Thoracic aorta (tissue), 2 donors: ENCODE measurements at places on chromosomes 7 and 10.

DNA sequence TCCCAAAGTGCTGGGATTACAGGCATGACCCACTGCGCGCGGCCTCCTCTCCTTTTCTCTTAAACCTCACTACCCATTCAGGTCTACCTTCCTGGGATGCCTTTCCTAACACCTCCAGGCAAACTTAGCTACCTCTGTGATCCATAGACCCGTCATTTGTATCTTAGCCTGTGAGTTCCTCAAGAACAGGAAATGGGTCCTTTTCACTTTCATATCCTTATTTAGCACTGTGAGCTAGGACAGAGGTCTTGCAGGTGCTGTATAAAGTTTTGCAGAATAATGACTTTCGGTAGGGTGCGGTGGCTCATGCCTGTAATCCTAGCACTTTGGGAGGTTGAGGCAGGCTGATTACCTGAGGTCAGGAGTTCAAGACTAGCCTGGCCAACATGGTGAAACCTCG, 215.7 kb downstream of the RELN start:
- H3K27me3 ChIP-seq, result no peaks in the 10 kb centered on the region
- no peak overlapping the region for H3K4me3 ChIP-seq
- no peaks in the 10 kb centered on the region for H3K4me1 ChIP-seq
- DNase-seq, result no peak

GRCh38 chr7:3914051-3914775, 613.2 kb downstream of the SDK1 start:
- H3K27me3 ChIP-seq, result no peaks in the 10 kb centered on the region
- DNase-seq, result no peak
- no peak overlapping the region for H3K27ac ChIP-seq
- no peak overlapping the region for H3K4me3 ChIP-seq
- no peaks in the 10 kb centered on the region for H3K4me1 ChIP-seq

DNA sequence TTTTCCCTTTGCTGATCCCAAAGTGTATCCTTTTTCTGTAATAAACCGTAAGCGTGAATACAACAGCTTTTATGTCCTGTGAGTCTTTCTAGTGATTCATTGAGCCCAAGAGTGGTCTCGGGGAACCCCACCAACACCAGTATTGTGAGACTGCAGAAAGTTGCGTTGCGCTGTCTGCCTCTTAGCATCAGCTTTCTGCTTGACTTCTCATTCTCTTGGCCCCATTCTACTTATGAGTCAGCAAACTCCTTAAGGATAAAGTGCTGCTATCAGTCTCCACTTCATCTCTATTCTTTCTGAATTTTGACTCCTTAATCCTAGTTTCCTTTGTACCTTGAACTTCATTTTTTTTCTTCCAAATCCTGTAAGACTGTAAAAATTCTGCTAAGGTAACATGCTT, 184.3 kb upstream of the MBL2 start:
- no peak overlapping the region for H3K4me3 ChIP-seq
- H3K36me3 ChIP-seq, result no peaks in the 10 kb centered on the region
- H3K27ac ChIP-seq, result no peak overlapping the region
- no peaks in the 10 kb centered on the region for H3K4me1 ChIP-seq
- no peaks in the 10 kb centered on the region for H3K27me3 ChIP-seq
- DNase-seq, result no peak

DNA sequence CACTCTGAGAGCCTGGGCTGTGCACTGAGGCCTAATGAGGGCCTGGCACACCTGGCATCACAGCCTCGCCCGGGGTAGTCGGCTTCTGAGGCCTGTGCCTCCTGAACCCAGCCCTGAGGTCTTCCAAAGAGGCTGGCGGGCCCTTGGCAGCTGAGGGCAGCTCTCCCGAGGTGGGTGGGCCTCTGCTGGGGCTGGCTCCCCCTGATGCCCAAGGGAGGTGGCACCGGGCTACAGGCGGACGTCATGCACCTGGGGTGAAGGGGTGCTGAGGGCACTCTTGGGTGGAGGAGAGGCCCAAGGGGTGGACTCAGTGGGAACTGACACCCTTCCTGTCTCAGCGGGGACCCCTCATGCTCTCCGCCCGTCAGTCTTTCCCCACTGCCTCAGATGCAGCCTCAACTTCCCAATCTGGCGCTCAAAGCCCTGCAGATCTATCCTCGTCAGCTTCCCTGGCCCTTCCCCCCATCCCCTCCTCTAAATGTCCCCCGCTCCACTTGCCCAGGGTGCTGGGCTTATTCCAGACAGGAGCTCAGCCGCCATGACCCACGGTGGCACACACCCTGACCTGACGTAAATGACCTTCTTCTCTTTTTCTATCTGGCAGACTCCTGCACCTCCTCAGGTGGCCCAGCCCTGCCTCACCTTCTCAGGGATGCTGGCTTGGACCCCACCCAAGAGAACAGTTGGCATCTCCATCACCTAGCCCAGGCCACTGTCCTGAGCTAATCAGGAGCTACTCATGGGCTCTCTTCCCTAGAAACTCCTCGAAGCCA, 38.2 kb downstream of the MYL10 start:
- H3K4me3 ChIP-seq, result no peak overlapping the region
- no peaks in the 10 kb centered on the region for H3K36me3 ChIP-seq
- no peaks in the 10 kb centered on the region for H3K27me3 ChIP-seq
- no peak for DNase-seq
- H3K4me1 ChIP-seq, result no peaks in the 10 kb centered on the region

DNA sequence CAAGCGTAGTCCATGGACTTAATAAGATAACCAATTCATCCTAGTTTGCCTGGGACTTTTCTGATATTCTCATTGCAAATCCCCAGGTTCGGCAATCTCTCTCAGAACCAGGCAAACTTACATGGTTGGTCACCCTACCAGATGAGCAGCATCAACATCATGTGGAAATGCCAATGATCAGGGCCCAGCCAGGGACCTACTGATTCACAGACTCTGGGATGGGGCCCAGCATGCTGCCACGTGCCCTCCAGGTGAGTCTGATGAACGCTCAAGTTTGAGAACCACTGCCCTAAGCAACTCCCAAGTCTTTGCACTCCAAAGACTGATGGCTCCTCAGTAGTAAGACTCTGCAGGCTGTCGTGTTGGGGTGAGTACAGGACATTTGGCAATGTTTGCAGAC, 2.7 kb downstream of the LAMB4 start:
- H3K36me3 ChIP-seq, result no peaks in the 10 kb centered on the region
- no peak for DNase-seq
- H3K27me3 ChIP-seq, result no peaks in the 10 kb centered on the region
